Adipocyte (in vitro differentiated cells): ENCODE measurements at places on chromosomes 1 and 21.

- no peak for DNase-seq
Observed at GRCh38 chr1:47931395-47931794, 65.8 kb downstream of the TRABD2B start.

DNA sequence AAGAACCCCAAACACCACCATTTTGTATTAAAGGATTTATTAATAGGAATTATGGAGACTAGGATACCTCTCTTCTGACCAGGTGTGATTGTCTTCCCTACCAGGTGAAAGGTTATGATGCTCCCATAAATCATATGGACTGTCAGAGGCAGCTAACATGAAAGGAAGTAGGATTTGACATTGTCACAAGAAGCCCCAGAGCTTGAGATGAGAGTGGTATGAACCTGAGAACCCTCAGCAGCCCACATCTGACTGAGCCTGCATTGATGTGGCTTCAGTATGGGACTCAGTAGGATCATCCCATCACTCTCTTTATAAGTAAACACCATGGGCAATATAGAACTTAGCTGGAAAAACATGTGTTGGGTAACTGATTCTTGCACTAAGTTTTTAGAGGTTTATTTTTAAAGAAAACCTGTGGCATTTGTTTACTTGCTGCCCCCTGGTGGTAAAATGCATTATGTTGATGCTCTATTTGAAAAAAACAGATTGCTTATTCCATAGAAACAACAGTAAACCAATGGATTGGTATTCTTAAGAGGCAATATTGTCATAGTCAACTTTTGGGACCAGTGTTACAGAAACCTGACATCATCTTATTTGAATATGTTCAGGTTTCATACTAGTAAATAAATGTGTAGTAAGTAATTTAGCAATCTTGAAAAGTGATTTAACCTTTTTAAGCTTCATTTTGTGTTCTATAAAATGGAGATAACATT lies 16.6 kb upstream of the CACYBP start:
- DNase-seq = peak; percentile 83

GRCh38 chr1:210415846-210416448 lies 87.2 kb downstream of the HHAT start:
- DNase-seq = no peak

DNA sequence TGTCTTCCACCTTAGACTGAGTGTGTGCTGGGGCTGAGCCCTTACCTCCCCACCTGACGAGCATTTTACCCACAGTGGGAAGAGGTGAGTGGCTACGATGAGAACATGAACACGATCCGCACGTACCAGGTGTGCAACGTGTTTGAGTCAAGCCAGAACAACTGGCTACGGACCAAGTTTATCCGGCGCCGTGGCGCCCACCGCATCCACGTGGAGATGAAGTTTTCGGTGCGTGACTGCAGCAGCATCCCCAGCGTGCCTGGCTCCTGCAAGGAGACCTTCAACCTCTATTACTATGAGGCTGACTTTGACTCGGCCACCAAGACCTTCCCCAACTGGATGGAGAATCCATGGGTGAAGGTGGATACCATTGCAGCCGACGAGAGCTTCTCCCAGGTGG lies 73.7 kb downstream of the EPHB2 start:
- DNase-seq = no peak

GRCh38 chr1:4328402-4329071 lies 325.9 kb upstream of the AJAP1 start:
- no peak for DNase-seq

GRCh38 chr1:159007726-159008125 lies 2.0 kb upstream of the IFI16 start:
- DNase-seq = no peak

DNA sequence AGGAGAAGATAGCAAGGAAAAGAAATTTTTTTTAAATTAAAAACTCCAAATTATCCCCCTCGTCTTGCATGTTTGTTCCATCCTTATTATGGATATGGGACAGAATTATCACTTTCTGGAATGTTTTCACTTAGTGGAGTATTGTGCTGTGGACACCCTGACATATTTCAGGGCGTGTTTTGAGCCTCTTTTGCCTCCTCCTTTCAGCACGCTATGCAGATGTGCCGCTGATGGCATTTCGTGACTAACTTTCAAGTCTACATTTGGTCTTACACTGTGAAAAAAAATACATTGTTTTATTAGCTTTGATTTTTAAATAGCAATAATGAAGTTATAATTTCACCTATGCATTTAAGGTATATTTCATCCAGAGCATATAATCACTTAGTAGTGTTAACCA lies 738.7 kb downstream of the LTN1 start:
- no peak for DNase-seq

DNA sequence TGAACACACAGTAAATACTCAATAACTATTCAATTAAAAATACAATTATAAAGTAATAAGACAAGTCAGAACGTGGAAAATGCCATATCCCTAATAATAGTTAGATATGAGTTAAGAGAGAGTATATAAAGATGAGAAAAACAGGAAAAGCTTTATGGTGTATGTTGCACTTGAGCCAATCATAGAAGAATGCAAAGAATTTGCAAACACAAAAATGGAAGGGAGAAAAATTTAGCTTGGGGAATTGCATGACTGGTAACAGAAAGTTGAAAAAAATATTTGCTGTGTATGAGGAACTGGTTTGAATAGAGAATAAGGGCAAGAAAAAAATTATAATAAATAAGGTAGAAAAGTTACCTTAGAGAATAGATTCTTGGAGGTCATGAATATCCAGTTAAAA lies 739.6 kb upstream of the CXADR start:
- peak; percentile 65 for DNase-seq

GRCh38 chr1:49171941-49172593 lies 395.4 kb upstream of the BEND5 start:
- DNase-seq = no peak

GRCh38 chr1:22789356-22789994 lies 78.8 kb downstream of the EPHB2 start:
- DNase-seq = no peak

- DNase-seq = no peak
Observed at GRCh38 chr21:36297406-36297937, 22.5 kb upstream of the MORC3 start.

GRCh38 chr1:218588540-218589172 lies 243.5 kb downstream of the TGFB2 start:
- no peak for DNase-seq

DNA sequence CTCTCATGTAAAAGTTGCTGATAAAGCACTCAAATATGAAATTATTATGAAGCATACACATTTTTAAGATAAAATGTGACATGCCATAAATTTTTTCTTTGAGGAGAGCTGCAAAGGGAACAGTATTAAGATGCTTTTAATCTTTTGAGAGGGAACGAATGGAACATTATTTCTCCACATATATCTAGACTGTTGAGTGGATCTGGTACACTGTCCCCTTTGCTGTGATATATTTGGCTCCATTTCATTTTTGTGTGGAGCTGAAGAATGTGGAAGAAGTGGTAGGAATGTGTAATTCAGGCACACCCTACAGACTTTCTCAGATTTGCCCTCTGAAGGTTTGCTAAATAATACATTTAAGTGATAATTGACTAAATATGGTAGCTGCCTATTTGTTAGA lies 31.7 kb downstream of the PGM1 start:
- DNase-seq = peak; percentile 72

DNA sequence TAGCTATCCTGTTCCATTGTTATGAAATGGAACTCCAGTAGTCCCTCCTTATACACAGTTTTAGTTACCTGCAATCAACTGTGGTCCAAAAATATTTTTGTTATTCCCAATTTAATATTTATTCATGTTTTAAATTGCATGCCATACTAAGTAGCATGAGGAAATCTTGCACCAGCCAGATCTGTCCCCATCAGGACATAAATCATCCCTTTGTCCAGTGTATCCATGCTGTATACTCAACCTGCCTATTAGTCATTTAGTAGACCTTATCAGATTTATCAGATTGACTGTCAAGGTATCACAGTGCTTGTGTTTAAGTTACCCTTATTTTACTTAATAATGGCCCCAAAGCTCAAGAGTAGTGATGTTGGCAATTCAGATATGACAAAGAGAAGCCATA lies 207.9 kb upstream of the DMRTA2 start:
- DNase-seq = no peak

DNA sequence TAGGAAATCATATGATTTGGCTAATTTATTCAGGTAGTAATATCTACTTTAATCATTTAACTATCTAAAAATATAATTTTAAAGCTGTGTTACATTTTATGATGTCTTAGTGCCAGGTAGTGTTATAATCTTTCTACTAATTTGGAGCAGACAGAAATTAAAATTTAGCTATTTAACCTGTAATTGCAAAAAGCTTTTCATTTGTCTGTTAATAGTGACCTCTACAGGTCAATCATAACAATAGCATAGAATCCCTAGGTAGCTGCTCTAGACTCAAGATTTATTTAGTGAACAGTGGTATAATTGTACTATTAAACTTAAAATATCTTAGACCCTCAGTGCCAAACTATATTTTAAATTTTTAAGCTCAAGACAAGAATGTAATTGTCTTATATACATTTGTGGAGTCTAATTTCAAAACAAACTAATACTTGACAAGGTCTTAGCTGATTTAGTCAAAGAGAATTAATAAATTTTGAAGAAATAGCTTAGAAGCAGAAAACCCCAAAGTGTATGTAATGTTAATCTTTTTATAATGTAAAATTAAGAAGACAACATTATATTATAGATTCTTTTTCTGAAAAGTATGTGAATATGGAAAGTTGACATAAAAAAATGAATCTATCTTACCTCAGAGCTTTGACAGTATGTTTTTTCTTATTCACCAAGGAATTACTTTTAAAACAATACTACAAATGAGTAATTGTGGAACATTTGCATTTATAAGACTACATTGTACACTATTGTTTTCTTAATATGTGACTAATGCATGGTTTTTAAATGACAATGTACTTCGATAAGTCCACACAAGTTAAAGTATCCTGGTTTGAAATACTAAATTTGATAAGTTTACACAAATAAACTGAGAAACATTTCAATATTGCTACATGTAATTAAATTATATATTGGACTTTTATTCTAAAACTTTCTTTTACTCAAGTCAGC lies 64.1 kb upstream of the RNPC3 start:
- peak; percentile 67 for DNase-seq

DNA sequence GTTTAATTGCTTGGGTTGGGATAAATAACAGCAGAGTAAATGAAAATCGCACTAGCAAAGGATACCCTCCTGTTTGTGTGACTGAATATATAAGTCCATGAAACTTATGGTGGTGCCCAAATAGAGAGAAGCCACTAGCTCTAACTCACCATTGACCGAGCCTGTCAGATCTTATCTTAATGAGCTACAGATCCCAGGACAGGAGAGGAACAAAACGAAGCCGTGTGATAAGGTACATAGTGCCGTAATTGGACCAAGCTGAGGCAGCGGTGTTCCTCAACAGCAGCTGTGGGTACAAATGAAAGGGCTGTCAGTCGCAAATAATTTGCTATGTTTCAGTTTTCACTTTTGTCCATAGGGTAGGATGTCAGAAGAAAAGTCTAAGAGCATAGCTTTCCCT lies 276.1 kb downstream of the PTBP2 start:
- no peak for DNase-seq

- DNase-seq = peak; percentile 76
Observed at GRCh38 chr1:203197625-203198024, 11.1 kb upstream of the CHI3L1 start.

DNA sequence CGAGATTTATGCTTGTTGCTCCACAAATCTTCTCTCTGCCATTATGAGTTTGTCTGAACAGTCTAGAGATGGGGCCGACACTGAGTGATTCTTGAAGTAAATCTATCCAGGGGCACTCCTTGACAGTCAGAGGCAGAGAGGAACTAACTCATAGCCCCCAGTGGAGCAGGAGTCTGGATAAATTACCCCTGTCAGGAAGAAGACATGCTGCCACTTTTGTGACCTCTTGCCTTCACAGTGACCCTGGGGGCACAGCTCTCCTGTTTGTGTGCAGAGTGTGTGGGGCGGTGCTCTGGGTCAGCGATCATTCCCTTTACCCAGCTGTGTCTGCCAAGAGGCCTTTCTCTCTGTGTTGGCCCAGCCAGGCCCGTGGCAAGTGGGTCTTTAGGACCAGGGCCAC lies 29.5 kb downstream of the PEX14 start:
- no peak for DNase-seq
